ENCODE measurements at places on chromosomes 7 and 10. TPM values are rescaled to one million over a fixed set of nuclear protein-coding genes. Genes with fewer than 3 reads are reported as not detected.

DNA sequence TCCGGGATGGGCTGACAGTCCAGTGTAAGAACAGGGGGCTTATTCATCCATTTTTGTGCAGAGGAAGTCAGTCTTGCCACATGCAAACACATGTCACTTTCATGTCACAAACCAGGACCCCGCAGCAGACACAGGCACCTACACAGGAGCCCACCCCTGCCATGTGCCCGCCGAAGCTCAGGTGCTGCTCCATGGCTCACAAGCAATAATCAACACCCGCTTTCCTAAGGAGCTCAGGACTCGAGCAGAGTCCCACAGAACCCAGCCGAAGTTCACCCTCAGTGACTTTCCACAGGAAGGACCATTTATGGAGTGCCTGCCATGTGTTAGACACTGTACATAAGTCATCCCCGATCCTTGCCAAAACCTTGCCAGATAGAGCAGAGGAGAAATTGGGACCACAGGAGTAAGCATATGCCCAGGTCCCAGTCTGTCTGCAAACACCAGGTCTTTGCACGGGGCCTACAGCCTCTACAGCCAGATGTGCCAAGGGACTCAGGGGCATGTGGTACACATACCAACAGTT lies 99.4 kb downstream of the EBF3 start:
- no peak for DNase-seq

CALHM2 gene
- 3.0 TPM for total RNA-seq

DNA sequence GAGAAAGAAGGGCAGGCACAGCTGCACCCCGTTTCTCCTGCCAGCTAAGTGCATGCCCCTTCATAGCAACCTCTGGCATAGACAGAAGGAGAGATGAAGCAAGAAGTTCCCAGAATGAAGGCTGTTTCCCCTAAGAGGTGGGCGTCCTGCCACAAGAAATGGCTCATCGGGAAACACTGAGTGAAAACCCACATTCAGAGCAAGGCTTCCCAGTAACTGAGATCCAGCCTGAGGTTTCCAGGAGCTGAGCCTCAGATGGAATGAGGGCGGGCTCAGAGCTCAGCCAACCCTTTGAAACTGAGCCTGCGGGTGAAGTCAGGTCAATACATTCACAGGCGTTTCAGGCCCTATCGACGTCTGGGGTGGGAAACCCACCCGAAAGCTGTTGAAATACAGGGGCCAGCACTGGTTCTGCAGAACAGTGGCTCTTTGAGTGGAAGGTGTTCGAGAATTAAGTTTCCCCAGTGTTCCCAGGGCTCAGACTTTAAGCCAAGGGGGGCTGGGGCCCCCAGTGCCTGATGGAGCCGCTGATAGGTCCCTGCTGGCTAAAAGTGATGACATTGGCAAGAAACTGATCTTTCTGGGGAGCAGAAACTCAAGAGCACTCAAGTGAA lies 510.2 kb downstream of the RPS24 start:
- DNase-seq: no peak

DNA sequence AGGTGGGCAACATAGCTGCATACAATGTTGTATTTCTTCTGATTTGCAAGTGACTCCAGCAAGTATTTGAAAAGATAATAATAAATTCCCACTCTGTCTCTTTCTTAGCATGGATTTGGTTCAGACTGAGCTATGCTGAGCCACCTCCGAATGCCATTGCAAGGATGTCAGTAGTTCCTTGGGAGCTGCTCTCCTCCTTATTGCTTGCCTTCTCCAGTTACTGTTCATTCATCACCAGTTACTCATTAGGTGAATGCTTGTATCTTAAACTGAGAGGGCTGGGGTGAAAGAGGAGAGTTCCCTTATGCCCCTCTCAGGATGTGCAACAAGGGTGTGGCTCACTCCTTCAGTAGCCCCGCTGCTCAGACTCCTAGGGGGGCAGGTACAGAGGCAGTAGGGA lies 78.4 kb upstream of the PRKAR2B start:
- DNase-seq: no peak

SEMA3E gene
- 5.6 TPM for total RNA-seq

GRCh38 chr10:119139464-119140067 lies 25.9 kb downstream of the SFXN4 start:
- DNase-seq: peak; percentile 31

SORCS1 gene
- not detected for total RNA-seq

GRCh38 chr7:24825381-24825794 lies 68.1 kb upstream of the GSDME start:
- peak; percentile 61 for DNase-seq

C10orf62 gene
- total RNA-seq: not detected

AZGP1 gene
- total RNA-seq: 43.2 TPM

NOS3 gene
- total RNA-seq: 13.0 TPM

- DNase-seq: no peak
Measured at GRCh38 chr7:88339195-88339922, 32.7 kb upstream of the STEAP4 start.

C10orf67 gene
- 0.18 TPM for total RNA-seq

DNA sequence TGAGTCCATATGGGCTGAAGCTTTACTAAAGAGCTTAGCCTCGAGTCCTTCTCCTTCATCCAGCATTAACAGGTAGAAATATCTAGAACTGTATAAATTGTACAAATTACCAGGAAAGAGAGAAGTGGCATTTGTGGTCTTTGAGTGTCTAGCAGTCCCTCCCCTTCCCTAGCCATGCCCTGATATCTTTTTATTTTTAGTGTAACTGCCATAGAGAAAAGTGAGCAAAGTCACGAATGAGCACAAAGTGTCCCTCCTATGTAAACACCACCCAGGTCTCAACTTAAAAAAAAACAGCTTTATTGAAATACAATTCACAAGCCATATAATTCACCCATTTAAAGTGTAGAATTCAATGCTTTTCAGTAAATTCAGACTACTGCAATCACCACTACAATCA lies 339.0 kb upstream of the ZMIZ1 start:
- DNase-seq: no peak

AUTS2 gene
- 4.2 TPM for total RNA-seq

GRCh38 chr7:157019718-157020451 lies 9.4 kb upstream of the MNX1 start:
- DNase-seq: no peak

DNA sequence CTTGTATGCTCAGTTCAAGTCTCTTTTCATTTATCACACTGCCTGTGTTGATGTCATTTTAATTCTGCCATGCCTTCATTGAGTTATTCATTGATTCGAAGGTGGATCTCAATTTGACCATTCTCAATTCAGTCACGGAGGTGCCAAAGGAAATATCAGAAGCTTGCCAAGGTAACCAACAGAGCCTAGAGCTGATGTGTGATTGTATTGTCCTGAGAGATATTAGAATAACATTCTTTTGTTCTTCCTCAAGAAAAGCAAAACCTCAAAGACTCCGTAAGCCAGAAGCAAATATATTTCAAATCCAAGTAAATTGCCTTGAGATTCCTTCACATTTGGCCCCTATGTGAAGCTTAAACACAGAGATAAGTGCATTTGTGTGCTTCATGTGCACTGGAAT lies 345.3 kb downstream of the CXCL12 start:
- no peak for DNase-seq

DNA sequence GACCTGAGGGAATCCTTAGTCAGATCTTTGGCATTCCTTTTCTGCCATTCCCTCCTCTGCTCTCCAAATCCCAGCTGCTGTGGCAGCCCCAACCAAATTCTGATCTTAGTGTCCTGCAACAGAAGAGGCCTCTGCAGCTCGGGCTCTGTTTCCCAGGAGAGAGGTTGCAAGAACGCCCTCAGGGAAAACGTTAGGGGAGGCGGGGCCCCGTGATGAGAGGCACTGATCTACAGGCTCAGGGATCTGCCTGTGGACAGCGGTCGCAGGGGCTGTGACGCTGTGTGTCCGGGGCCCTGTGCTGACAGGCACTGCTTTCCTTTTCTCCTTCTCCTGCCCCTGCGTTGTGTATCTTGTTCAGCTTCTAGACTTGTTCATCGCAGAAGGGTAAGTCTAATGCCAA lies 57.3 kb upstream of the DPYSL4 start:
- DNase-seq: no peak

GRCh38 chr7:109901926-109902325 lies 1189.0 kb upstream of the LRRN3 start:
- no peak for DNase-seq

GRCh38 chr7:132871419-132871818 lies 210.5 kb downstream of the CHCHD3 start:
- no peak for DNase-seq

PTPRN2 gene
- total RNA-seq: 1.7 TPM

PTF1A gene
- not detected for total RNA-seq

DNA sequence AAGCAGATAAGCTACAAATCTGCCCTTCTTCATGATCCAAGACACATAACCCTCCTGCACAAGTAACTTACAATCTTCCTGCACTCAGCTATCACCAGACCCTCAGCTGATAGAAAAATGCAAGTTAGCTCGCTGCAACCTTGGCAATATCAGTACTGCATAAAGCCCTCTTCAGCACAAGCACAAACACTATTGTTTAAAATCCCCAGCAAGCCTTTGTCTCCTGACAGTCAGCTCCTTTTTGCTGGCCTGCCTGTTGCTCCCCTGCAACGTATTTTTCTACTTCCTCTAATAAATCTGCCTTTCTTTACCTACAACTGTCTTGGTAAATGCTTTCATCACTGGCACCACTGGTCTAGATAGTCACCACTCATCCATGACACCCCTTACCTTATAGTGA lies 59.8 kb downstream of the BAMBI start:
- no peak for DNase-seq

SPDYE9 gene
- total RNA-seq: not detected

GRCh38 chr10:70403483-70404035 lies 386 bp upstream of the EIF4EBP2 start:
- no peak for DNase-seq

DNA sequence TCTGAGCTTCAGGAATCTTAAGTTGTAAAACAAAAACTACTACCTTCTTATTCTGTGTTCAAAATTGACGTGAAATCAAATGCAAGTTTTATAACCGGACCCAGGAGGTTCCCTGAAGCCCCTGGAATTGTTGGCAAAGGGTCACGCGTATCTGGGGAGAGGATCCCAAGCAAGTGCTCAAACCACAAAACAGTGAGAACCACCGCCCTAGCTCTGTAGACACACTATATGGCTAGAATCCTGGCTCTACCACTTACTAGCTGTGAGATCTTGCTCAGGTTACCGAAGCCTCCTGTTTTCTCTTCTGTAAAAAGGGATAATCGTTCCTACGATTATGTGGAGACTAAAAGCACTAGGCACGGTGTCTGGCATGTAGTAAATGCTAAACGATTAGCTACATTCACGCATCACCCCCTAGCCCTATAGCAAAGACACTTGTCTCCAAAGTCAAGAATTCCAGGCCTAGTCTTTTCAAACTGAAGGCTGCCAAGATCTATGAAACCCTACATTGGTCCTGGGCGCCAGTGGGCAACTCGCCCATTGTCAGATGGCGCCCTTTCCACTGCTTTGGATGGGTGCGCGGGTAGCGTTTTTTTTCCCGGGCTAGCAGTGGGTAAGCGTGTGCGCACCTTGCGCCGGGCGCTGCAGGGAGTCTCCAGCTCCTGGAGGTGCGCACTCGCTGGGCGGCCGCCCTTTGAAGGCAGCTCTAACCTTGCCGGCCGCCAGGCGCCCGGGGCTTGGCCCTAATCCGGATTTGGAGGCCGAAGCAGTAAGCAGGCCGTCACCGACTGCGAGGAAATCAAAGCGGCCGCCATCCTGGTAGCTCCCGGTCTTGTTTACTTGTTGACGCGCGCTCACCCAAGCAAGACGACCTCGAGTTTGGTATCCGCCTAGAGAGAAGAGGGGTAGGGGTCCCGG lies 11.6 kb upstream of the NKX2-3 start:
- no peak for DNase-seq

DNA sequence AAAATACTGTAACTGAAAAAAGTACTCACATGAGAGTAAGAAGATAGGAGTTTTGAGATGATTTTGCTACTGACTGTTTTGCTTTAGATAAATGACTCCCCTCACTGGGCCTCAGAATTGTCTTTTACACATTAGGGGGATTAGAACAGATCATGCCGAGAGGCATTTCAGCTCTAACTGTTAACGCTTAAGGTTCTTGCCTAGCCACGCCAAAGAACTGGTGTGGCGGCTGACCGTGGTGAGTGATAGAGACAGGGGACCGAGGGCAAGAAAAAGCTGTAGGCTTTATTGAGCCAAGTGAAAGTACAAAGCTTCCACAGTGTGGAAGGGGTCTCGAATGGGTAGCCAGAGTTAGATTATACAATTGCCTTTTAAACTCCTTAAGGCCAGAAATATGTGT lies 368.5 kb upstream of the MYO3A start:
- DNase-seq: no peak

DNA sequence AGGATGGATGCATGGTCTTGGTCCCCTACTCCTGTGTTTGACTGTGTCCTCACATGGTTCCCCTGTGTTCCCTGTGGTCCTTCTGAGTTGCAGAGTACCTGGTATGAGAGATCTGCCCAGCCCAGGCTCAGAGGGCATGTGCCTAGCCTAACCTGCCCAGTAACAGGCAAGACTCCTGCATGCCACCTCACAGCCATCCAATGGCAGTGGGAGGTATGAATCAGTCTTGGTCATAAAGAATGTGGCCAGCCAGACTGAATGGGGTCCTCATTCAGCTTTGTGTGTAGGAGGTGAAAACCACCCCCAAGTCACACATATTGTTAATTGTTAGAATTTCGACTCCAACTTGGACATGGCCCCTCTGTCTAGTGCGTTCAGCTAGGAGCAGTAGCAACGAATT lies 17.2 kb upstream of the GPR158 start:
- no peak for DNase-seq

MUC3A gene
- total RNA-seq: 7.3 TPM

METTL27 gene
- total RNA-seq: 7.3 TPM

UROS gene
- 44.0 TPM for total RNA-seq

AQP1 gene
- 9.8 TPM for total RNA-seq

DNA sequence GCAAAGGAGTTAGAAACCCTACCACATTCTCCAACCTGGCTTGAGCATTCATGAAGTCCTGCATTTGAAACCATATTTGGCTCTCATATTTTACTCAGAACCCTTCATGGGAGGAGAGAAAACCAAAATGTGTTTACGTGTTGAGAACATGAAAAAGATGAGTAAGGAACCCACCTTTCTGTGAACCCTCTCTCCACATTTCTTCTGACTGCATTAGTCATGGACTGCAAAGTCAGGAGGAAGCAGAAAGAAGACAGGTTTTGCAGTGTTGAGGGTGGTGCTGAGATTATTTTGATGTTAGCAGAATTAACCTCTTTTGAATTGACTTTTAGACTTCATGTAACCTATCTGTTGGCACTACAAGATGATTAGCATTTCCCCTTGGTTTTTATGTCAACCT lies 4.9 kb downstream of the IFIT1B start:
- no peak for DNase-seq

GRCh38 chr7:88226886-88227516 lies 7.2 kb upstream of the SRI start:
- peak; percentile 99 for DNase-seq

PRPS1L1 gene
- total RNA-seq: not detected

GRCh38 chr10:124231168-124232155 lies 138.1 kb upstream of the CHST15 start:
- DNase-seq: no peak

DNA sequence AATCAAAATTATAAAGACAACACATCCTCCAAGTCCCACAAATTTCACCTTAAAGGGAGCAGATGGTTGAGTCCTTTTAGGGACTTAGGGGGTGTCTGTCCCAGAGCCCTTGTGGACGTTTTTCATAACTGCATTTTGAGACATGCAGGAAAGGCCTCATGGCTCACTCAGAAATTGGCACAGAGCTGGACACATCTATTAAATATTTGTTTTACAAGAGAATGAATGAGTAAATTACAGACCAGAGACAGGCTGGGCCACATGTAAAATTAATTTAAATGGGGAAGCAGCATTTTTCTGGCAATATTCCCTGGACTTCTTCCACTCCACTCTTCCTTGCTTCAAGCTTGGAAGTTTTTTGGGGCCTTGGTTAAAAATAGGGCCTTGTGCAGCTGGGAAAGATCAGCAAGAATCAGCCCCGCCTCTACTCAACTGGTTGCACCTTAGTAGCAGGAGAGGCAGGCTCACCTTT lies 20.0 kb downstream of the LAMB1 start:
- DNase-seq: no peak

C7orf33 gene
- not detected for total RNA-seq

All from HT-29 (cell line).